ENCODE measurements at places on chromosomes 1 and 21.

GRCh38 chr1:991895-992294 lies 8.0 kb downstream of the HES4 start:
- DNase-seq: no peak

GRCh38 chr1:86273066-86273465 lies 116.5 kb upstream of the COL24A1 start:
- DNase-seq: no peak

DNA sequence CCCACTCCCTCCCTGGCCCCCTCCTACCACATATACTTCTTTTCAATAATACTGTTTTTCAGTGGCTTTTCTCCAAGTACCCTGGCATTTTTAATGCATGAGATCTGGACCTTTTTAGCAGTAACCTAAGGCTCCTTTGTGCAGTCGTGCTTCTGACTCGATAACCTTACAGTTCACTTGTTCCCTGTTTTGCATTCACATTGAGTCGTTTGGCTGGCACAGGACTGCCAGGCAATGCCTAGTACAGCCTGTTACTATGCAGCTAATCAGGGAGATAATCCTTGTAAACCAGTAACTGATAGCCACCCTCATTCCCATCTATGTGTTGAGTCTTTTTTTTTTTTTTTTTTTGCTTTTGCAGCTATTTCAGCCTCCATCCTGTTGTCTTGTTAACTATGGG lies 3.7 kb downstream of the ATP1B1 start:
- DNase-seq: no peak

GRCh38 chr21:14985306-14985705 lies 79.5 kb downstream of the NRIP1 start:
- no peak for DNase-seq

DNA sequence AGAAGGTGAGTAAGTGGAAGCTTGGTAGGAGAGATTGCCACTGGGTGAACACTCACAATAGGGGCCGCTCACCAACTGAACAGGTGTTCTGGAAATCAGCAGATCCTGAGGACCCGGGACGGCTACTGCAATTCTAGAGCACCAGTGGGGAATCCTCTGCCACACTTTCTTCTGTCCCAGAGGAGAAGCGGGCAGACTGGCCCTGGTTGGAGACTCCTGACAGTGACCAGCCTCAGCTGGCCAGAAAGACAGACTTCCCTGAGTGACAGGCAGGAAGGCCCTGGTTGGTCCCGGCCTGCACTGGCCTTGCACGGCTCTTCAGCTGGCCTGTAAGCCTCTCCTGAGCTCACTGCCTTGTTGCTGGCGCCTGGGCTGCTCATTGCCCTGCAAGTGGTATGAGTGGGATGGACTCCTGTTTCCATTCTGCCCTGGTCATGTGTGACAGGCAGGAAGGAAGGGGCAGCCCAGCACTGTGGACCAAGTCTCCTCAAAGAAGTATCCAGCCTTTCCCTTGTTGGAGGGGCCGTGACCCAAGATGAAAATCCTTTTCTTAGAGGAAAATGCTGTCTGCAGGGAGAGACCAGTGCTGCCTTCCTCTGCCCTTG lies 34.5 kb downstream of the MAN1C1 start:
- no peak for DNase-seq

DNA sequence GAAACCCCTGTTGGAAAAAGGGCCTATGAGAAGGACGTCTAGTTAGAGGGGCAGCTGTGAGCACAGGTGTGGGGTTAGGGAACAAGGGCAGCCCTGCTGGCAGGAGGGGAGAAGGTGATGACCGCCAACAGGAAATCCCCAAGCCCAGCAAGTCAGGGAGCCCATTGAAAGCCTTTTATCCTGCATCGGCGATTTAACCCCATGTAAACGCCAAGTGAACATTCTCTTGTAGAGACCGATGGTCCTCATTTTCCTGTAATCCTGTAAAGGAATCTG lies 1.1 kb upstream of the BSND start:
- DNase-seq: no peak

GRCh38 chr1:53593758-53594380 lies 134.7 kb downstream of the DMRTB1 start:
- no peak for DNase-seq

DNA sequence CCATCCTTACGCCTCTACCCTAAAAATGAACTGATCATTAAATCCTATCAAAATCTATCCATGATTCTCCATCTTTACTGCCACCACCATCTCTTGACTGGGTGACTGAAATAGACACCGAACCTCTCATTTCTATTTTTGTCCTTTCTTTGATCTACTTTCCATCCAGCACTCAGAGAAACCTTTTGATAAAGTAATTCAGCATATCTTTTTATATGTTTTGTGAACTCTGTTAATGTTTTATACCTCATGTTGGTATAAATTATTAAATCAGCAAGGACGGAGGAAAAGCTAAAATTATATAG lies 13.0 kb downstream of the PCNX2 start:
- DNase-seq: no peak

GRCh38 chr1:224670506-224670905 lies 54.4 kb downstream of the CNIH3 start:
- DNase-seq: no peak

DNA sequence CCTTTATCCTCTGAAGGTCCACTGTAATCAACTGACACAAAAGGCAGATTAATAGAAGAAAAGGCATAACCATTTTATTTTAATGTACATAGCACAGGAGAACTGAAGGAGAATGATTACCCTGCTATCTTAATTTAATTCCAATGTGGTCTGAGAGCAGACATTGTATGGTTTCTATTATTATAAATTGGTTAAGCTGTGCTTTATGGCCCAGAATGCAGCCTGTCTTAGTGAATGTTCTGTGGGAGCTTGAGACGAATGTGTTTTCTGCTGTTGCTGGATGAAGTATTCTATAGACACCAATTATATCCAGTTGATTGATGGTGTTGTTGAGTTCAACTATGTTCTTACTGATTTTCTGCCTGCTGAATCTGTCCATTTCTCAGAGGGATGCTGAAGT lies 25.0 kb upstream of the SLC2A1 start:
- no peak for DNase-seq

GRCh38 chr21:39610703-39611102 lies 2.0 kb upstream of the B3GALT5 start:
- no peak for DNase-seq

GRCh38 chr1:174116042-174116441 lies 43.3 kb upstream of the RABGAP1L start:
- peak; percentile 25 for DNase-seq

DNA sequence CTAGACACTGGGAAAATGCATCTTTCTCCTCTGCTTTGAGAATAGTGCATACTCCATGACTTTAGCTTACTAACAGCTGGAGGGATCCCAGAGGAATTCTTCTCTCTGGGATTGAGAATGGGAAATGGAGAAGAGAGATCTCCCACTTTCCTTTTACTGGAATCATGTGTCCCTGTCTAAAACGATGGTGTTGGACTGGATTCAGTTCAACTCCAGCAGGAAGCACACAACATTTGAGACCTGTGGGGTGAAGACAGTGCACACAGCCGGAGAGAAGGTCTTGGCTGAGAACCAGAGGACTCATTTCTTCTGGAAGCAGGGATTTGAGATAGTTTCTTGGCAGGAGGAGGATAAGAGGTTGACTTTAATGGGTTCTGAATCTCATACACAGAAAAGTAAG lies 58.7 kb downstream of the TRABD2B start:
- DNase-seq: no peak

DNA sequence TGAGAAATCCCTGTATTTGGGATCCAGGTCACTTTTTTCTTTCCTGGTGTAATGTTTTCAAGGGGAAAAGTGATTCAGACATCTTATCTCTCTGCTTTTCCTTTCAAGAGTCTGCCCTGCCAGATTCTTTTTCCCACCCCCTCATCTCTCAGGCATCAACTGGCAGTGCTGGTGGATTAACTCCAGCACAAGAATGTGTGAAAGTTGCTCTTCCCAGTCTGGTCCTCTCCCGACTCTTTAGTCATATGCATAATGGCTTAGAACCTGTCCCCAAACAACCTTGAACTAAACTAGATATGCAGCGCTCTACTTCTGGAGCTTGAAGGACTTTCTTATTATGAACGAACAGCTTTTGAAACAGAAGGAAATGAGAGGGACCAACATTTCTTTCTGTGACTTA lies 88.5 kb downstream of the SLC44A5 start:
- DNase-seq: no peak

Measured in AML-193 (cell line).